Stimulated activated CD4-positive, alpha-beta T cell treated with anti-CD3 and anti-CD28 coated beads, Interleukin-12 subunit alpha, Interleukin-12 subunit beta, amount 100 ng/mL, for 48 hours (primary cell): ENCODE measurements at places on chromosomes 5 and 9.

- DNase-seq = no peak
Observed at GRCh38 chr5:133480866-133481265, 131.5 kb downstream of the FSTL4 start.

GRCh38 chr5:138408023-138408422, 30.8 kb upstream of the REEP2 start:
- DNase-seq = no peak

GRCh38 chr9:108083796-108084352, 594.3 kb upstream of the KLF4 start:
- no peak for DNase-seq

DNA sequence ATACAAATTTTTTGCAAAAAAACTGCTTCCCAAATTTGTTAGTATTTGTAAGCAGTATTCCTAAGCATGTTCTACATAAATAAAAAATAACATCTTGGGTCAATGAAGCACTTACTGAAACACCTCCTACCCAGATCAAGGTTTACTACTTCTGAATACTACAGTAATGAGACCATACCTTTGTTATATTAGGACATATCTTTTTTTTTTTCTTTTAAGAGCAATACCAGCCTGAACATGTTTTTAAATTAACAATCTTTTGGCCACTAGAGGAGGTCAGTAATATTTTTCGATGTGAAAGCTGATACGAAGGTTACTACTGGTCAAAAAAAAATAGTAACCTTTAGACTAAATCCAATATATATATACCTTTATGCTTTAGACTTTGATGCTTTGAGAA, 72.7 kb downstream of the CERT1 start:
- DNase-seq = no peak

GRCh38 chr5:142794537-142794936, 24.4 kb downstream of the ARHGAP26 start:
- no peak for DNase-seq

DNA sequence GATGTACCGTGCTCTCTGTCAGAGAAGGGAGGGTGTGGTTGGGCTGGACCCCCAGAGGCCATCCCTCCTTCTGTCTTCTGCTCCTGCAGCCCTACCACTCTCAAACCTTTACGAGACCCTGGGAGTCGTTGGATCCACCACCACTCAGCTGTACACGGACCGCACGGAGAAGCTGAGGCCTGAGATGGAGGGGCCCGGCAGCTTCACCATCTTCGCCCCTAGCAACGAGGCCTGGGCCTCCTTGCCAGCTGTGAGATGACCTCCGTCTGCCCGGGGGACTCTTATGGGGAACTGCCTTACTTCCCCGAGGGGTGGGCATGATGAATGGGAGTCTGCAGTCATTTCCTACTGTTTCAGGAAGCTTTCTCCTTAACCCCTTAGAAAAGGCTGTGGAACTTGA, 17.5 kb downstream of the TGFBI start:
- no peak for DNase-seq

DNA sequence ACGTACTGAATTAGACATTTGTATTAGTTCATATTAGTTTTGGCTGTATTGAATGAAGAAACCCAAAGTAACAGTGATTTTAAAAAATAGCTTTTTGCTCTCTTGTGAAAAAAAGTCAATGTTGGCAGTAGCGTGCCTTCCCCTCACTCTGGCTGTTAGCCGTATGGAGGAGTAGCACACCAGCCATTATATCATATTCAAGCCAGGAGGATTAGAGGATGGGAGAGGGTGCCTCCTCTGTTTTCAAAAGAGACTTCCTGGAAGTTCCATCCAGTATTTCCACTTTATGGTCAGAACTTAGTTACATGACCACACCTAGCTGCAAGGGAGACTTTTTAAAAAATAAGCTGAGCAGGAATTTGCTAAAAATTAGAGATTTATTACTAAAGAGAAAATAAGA, 41.2 kb downstream of the GPR21 start:
- DNase-seq = no peak

DNA sequence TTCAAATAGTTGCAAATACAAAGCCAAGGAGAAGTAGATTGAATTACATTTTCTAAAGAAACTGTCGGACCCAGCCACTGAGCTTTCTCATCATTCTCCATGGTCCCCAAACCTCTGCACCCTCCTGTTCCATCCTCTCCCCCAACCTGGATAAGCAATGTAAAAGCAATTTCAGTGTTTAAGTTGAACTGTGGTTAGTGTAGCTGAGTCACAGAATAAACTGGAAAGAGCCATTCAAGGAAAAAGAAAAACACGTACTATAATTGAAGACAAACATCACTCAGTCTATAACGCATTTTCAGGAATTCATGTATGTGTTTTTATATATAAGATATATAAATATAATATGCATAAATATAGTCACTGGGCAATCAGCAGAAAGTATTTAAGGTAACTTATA, 54.1 kb upstream of the TMEM161B start:
- DNase-seq = no peak

DNA sequence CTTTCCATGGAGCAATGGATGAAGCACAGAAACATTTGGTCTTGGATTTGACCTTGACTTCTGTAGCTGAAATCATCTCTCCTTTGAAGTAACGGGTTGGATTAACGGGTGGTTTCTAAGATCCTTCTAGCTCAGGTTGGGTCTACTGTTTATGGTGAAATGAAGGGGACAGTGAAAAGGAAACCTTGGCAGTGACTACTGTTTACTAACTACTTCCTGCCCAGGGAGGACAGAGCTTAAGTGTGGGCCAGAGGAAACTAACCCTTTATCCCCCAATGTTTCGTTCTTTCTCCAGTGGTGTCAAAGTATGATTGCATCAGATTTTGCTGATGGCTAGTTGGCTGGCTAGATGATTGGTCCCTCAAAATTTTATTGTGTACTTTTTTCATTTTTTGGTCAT, 22.2 kb downstream of the SKP2 start:
- no peak for DNase-seq

DNA sequence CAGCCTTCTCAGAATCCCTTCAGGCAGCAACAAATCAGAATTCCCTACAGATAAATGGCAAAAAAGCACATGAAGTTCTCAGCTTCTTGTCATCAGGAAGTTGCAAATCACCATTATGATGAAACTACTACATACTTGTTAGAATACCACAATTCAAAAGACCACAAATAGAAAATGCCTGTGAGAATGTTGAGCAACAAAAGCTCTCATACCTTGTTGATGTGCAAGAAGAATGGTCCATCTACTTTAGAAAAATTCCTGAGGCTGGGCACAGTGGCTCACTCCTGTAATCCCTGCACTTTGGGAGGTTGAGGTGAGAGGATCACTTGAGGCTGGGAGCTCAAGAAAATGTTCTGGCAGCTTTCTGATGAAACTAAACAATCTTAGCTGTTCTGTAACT, 278.1 kb downstream of the ICE1 start:
- no peak for DNase-seq

DNA sequence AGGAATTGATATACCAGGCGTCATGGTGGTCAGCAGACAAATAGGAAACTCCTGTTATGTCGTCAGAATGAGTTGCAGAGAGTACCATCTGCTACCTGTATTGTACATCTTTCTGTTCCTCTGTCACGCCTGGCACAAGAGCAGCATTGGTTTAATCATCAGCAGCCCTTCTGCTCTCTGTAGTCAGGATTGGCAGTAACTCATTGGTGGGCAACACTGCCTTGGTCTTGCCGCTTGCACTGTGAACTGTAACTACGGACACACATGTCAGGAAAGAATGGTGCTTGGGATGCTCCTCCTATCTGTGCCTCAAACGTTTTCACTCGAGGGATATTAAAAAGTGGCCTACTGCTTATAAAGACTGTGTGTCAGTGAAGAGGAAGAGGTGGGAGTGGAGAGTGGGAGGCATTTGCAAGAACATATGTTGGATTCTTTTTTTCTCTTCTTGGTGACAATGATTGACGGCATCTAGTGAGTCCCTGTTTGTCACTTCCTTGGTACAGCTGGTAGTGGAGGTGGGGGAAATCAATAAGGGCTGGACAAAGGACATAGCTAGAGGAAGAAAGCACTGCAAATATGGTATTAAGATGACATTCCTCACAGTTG, 76.6 kb downstream of the F2RL2 start:
- no peak for DNase-seq
